ENCODE measurements at places on chromosomes 1 and 21. TPM values are rescaled to one million over a fixed set of nuclear protein-coding genes. Genes with fewer than 3 reads are reported as not detected.

GRCh38 chr1:206962272-206962671 is 8.0 kb downstream of the FCAMR start:
- no peaks in the 10 kb centered on the region for H3K27me3 ChIP-seq
- H3K27ac ChIP-seq: no peak overlapping the region
- DNase-seq: no peak
- H3K36me3 ChIP-seq: no peaks in the 10 kb centered on the region
- H3K4me1 ChIP-seq: peaks cover 19% of the 10 kb centered on the region

DNA sequence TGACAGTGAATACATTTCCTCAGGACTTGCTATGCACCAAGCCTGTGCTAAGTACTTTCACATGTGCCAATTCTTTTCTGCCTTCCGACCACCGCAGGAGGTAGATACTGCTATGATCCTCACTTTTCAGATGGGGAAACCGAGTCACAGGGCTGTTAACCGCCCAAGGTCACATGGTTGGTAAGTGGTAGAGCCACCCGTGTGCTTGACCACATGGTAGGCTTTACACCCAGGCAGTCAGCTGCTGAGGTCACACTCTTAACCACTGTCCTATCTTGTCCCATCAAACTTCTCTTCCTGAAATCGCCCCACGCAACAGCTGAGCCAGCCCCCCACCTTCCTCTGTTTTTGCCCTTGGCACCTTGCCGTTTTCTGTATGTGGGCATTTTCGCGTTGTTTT is 31.0 kb upstream of the SDHB start:
- H3K4me1 ChIP-seq: no peaks in the 10 kb centered on the region
- H3K27ac ChIP-seq: no peak overlapping the region
- no peak for DNase-seq
- no peaks in the 10 kb centered on the region for H3K27me3 ChIP-seq

GRCh38 chr1:187264995-187265602 is 436.4 kb downstream of the PLA2G4A start:
- no peaks in the 10 kb centered on the region for H3K36me3 ChIP-seq
- H3K4me1 ChIP-seq: no peaks in the 10 kb centered on the region
- DNase-seq: peak; percentile 1

DNA sequence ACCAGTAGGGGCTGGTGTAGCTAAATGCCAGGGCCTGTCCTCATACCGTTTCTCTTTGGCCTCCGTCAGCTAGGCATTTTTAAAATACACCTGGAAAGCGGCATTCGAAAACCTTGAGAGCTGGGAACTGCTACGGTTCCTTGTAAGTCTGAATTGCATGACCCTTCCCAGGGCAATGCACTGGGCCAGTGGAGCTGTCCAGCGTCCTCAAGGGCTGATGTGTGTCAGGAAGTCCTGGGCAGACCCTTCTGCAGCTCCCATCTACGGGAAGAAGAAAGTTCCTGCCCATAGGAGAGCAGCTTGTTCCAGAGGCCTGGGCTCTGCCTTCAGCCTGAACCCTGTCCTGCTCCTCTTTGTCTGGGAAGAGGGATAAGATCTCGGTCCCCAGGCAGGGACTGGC is 34.1 kb downstream of the UBASH3A start:
- H3K4me3 ChIP-seq: no peak overlapping the region
- no peaks in the 10 kb centered on the region for H3K27me3 ChIP-seq
- H3K27ac ChIP-seq: no peak overlapping the region

Gene KLHDC7A
- total RNA-seq: not detected

All from activated T-cell treated with anti-CD3 and anti-CD28 coated beads, Interleukin-2, amount 50 U/mL, for 72 hours (primary cell).